ENCODE measurements at places on chromosomes 5 and 9.

- DNase-seq, result peak; percentile 10
Observed at GRCh38 chr5:87081511-87082372, 185.9 kb upstream of the RASA1 start.

GRCh38 chr5:15492545-15492944, 7.4 kb upstream of the FBXL7 start:
- no peak for DNase-seq

- no peak for DNase-seq
Observed at GRCh38 chr5:158589939-158590338, 509.8 kb downstream of the EBF1 start.

DNA sequence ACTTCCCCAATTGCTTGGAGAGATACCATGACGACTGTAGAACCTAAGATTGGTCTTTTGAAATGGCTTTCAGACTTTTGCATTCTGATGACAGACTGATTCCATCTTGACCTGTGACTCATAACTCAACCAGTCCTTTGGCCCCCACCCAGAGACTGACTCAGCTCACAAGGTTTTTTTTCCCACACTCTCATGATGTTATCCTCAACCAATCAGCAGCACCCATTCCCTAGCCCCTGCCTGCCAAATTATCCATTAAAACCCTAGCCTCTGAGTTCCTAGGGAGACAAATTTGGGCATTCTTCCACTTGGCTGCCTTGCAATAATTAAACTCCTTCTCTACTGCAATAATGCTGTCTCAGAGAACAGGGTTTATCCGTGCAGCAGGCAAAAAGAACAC, 1263.3 kb upstream of the CDH9 start:
- no peak for DNase-seq

GRCh38 chr5:162684145-162684544, 616.6 kb downstream of the GABRG2 start:
- no peak for DNase-seq

DNA sequence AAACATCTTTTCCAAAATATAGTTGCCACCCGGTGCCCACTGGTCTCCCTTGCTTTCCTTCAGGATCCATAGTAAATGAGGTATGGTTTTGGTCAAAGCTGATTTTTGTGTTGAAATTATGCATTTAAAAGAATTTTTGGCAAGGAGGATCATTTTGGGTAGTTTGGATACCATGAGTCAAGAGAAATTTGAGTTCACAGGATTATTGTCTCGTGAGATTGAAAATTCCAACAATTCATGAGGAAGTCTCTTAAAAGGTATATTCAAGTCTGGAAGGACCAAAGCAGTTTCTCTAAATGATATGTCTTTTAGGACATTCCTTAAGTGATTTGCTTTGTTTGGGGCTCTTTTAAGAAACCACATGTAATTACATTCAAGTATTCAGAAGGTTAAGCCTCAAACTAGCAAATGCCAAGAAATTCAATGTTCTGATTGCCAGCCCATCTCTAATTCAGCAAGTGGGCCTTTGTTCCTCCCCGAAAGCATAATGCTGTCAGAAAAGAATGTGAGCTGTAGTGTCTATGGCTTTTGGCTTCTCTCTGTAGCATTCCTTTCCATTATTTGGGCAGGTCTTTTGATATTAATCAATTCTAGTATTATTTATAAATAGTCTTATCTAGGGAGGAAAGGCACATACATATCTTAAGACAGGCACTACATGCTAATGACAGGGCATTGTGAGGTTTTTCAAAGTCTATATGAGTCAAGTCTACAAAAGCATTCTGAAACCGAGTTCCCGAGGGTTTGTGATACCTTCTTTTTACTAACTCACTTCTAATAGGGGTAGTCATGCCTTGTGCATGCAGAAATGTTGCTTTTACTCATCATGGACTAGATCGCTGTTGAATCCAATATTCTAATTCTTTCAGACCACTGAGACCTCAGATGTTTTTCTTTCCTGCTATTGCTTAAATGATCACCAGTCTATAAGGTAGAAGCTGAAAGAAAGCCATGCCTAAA, 453.9 kb downstream of the ENC1 start:
- no peak for DNase-seq

GRCh38 chr5:174222891-174223290, 177.4 kb downstream of the NSG2 start:
- DNase-seq, result no peak

- no peak for DNase-seq
Observed at GRCh38 chr9:88980740-88981203, 10.5 kb upstream of the S1PR3 start.

DNA sequence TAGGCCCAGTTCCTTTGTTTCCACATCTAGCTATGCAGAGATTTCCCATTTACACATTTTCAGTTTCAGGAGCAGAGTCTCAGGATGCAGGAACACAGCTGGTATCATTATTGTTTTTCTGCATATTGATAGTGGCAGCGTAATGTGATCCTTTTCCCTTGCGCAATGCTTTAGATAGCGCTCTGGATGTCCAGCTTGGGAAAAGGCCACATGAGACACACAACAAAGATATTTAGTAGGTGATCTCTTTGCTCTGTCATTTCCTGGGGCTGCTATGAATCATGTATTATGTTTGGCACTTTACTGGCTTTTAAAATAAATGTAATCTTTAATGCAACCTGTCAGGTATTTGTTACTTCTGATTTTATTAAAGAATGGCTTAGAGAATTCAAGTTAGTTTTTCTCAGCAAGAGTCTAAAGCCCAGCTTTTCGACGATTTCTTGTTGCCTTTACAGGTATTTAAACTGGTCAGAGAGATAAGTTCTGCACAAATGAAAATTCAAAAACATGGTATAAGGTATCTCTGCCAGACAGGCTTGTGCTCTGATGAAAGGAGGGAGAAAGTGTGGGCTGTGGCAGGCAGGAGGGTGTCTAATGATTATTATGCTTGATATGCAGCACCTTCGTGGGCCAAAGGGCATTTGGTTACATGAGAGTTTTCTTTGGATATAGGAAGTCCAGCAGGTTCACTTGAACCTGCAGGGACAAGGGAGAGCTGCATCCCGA, 42.2 kb downstream of the PTTG1 start:
- no peak for DNase-seq

GRCh38 chr5:67515020-67515689, 318.6 kb upstream of the CD180 start:
- DNase-seq, result no peak

DNA sequence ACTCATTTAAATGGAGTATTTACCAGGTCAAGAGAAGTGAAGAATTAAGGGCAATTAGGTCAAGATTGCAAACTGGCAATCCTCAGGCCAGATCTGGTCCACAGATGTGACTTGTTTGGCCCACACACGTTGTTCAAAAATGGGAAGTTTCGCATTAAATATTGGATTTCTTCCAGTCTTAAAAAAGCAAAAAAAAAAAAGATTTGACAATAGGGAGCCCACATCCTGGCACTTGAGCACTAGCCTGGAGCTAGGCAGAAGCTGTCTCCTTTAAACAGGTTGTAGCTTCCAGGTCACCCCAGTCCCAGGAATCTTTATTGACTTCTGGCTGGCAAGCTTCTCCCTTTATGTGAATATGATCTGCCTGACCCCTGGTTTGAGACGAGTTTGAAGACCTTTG, 520.4 kb downstream of the RAB3C start:
- DNase-seq, result no peak

DNA sequence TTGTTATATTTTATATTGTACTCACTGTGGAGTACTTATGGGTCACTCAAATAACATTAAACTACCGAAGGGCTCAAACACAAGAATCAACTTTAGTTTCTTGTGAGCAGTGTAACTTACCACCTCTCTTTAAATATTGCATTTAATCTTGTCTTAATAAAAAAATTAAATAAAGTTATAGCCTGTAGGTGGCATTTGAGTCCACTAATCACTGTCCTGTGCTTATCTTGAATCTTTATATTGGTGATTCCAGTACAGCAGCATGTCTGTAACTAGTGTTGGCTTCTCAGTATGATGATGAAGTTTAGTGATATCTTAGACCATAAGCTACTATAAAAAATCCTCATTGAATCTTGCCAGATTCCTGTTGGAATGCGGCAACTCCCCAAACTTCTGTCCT, 313.8 kb downstream of the FAM170A start:
- DNase-seq, result no peak

GRCh38 chr5:157186309-157187045, 5.8 kb downstream of the ITK start:
- no peak for DNase-seq

- no peak for DNase-seq
Observed at GRCh38 chr9:128059365-128059983, 7.6 kb downstream of the NAIF1 start.

- DNase-seq, result no peak
Observed at GRCh38 chr5:135073761-135074345, 39.8 kb upstream of the PITX1 start.

DNA sequence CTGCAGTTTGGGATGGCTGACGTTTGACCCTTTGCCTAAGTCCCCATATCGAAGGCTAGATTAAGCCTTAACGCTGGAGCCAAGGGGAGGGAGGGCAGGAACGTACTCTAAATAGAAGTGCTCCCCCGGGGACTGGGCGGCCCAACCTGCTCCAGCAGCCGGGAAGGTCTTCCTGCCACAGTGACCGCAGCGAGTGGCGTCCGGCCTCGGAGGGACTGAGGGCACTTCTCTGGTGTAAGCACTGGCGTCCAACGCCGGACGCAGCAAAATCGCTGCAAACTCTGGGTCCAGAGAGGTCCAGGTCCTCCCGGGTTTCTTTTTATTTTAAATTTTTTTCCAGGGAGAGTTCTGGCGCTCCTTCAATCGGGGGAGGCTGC, 505 bp upstream of the ACER2 start:
- DNase-seq, result peak; percentile 2

- no peak for DNase-seq
Observed at GRCh38 chr5:134394932-134395331, 16.7 kb downstream of the CDKN2AIPNL start.

DNA sequence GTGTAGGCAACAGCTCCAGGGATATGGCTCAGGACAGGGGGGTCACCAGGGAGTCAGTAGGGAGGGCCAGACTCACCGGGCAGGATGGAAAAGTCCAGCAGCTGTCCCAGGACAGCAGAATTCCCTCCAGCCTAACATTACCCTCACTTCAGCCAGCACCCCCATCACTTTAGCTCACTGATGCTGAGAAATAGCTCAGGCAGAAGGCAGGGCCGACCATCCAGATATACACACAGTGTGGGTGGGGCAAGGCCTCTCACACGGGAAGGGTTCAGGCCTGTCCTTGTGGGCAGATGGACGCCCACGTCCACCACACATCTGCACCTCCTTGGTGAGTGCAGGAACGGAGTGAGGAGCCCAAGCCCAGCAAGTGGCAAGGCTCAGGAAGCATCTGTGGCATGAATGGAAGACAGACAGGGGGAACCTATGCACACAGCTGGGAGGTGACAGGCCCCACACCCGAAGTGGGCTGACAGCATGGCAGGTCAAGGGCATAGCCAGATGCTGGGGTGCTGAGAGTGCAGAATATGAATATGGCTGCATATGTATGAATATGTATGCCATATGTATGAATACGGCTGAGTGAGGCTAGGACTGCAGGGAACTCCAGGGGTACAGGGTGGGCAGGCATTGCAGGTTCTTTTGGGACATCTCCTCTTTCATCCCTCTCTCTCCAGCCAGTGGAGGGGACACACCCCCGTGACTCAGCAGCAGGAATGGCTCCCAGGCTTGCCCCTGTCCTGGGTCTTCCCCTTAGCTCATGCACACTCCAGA, 17.0 kb downstream of the BICD2 start:
- no peak for DNase-seq

DNA sequence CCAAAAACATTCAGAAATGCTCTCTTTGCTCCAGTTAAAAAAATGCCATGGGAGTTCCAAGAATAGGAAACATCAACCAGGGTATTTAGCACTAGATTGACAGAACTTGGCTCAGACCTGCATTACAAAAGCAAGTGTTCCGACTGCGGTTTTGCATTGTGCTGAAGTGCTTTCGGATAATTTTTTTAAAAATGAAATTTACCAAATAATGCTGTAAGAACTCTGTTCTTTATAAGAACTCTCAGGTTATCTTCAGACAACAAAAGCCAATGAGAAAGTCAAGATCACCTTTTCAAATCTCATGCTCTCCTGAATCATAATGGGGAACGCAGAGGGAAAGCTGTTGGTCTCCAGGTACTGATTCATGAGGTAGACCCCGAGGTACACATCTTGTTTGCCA, 483 bp upstream of the PLPP6 start:
- DNase-seq, result no peak

DNA sequence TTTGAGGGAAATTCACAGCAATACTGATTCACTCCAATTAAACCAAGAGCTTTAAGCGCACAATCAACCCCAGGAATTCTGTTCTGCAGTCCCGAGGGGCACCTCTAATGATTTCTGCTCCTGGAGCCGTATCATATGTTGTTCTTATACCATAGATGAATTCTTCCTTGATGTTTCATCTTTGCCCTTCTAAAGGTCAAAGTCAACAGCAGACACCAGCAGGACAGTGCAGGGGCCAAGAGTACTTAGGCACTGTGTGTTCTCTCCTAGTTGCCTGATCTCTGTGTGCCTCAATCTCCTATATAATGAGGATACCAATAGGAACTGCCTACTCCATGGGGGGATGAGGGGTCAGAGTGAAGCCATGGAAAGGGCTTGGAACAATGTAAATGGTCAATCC, 16.5 kb downstream of the EPB41L4B start:
- no peak for DNase-seq

GRCh38 chr9:120951960-120952618, 25.5 kb upstream of the TRAF1 start:
- no peak for DNase-seq

- DNase-seq, result no peak
Observed at GRCh38 chr5:171689853-171690417, 95.7 kb upstream of the SMIM23 start.

DNA sequence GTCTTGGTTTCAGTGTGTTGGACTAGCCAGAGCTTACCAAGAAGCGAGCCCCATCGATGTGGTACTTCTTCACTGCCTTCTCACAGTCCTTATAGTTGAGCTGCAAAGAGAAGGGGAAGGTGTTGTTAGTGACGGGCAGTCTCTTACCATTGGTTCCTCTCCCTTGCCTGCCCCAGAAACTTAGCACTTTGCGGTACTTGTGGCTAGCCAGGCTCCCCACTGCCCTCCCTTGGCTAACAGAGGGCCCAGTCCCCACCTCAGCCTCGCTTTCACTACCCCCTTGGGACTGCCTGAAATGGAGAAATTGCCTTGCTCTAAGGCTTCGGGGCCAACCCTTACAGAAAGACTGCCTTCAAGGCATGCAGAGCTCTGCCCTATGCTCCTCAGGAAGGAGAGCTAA, 4.3 kb downstream of the LCP2 start:
- DNase-seq, result no peak

- DNase-seq, result no peak
Observed at GRCh38 chr9:127166111-127166510, 43.7 kb upstream of the ANGPTL2 start.

DNA sequence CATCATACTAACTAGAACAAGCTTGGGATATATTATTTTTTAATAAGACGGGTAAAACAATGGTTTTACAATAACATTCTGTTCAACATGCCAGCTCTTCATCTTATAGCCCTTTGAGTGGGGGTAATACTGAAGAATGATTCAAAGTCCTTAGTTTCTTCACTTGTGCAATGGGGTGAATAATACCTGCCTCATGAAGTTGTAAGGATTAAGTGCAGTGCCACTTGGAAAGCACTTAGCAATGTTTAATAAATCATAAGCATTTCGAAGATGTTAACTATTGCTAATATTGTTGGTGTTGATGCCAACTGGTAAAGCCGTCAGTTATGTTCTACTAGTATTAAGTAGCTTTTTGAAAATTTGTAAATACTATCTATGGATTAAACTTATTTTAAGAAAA, 38.0 kb downstream of the TNPO1 start:
- no peak for DNase-seq
